GM18507 (cell line): ENCODE measurements at places on chromosomes 1 and 21.

GRCh38 chr21:37764691-37765090 is 151.6 kb downstream of the KCNJ6 start:
- DNase-seq, result no peak

GRCh38 chr21:45297329-45297728 is 9.6 kb upstream of the POFUT2 start:
- DNase-seq, result no peak

DNA sequence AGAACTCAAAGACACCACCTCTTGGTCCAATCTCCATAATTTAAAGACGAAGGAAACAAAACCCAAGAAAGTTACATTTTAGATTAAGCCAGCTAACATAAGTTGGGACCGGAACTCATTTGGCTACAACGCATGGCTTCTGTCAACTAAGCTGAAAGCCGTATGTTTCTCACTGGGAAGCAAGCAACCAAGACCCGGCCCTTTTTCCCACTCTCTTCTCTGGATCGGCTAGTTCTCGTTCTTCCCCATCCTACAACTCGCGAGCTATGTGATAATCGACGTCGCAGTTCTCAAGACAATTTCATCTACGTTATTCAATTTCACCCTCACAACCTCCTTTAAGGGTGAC is 601 bp downstream of the CCT8 start:
- DNase-seq, result no peak

DNA sequence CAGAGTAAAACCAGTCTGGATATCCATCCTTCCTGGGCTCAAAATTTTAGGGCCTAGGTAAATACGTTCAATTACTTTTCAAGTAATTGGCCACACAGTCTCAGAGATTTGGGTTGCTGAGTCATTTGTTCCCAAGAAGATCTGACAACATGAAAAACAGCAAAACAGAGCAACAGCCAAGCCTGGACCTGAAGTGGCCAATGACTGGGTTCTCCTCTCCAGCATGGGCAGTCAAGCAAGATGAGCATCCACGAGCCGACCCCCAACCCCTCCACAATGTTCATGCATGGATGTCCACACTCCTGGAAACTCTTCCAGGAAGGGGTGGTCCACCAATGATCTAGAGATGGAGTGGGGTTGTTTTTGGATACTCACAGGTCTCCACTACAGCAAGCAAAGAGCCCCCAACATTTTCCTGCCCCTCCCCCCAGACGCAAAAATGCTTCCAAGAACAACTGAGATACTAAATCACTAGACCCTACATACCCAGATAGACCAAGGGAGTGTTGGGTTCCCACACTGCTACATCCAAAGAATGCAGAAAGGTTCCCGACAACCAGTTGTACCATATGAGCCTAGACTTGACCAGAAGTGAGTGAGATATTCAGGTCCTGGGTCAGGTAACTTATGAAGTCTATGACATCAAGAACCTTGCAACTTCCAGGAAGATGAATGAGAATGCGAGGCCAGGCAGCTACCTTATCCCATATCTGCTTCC is 73.0 kb downstream of the CD46 start:
- DNase-seq, result no peak

DNA sequence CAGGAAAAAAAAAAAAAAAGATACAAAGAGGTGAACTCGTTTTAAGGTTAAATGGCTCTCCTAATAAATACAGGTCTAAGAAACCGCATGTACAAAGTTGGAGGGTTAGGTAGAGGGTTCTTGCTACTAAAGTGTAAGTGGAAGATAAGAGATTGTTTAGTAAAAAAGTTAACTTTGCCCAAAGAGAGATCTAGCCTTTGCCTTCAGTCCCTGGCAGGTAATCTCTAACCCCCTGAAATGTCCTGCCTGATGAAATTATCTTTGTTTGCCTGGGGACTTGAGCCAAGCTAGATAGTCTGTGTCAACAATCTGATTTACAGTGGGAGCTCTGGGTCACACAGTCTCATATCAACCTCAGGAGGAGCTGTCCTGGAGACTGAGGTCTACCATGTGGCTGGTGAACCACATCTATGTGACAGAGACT is 57.6 kb downstream of the TRIM33 start:
- no peak for DNase-seq

DNA sequence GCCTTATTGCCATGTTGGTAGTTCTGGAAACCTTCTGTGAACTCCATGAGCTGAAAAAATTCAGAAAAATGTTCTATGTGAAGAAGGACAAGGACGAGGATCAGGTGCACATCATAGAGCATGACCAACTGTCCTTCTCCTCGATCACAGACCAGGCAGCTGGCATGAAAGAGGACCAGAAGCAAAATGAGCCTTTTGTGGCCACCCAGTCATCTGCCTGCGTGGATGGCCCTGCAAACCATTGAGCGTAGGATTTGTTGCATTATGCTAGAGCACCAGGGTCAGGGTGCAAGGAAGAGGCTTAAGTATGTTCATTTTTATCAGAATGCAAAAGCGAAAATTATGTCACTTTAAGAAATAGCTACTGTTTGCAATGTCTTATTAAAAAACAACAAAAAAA is 57.4 kb downstream of the KCNK1 start:
- no peak for DNase-seq

DNA sequence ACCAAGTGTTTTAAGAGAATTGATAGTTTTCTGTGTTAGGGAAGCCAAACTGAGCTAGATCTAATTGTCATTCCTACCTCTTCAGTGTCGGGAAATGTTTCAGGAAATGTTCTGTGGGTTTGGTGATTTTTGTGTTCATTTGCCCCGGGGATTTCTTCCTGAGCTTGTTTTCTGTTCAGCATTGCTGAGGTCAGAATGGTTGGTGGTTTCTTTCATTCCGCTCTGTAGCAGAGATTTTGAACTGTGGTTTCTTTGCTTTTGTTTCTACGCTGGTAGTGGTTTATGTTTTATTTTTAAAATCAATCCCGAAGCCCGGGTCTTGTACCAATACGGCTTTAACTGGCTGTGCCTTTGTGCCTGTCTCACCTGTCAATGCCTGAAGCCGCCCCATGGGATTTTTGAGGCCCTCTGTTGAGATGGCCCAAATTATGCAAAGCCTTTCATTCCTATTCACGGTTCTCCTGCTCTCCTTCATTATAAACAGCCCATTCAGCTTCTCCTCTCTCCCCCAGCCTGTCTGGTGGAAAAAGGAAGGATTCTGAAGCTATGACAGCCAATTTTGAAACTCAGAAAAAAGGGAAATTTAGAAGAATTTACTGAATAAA is 417.2 kb upstream of the KAZN start:
- no peak for DNase-seq
